Inflammatory macrophage treated with lipopolysaccharide for 1 hour (primary cell): ENCODE measurements at places on chromosomes 13 and 19.
A peak's percentile ranks its signal among the peaks of the same experiment; 100 is the strongest.

DNA sequence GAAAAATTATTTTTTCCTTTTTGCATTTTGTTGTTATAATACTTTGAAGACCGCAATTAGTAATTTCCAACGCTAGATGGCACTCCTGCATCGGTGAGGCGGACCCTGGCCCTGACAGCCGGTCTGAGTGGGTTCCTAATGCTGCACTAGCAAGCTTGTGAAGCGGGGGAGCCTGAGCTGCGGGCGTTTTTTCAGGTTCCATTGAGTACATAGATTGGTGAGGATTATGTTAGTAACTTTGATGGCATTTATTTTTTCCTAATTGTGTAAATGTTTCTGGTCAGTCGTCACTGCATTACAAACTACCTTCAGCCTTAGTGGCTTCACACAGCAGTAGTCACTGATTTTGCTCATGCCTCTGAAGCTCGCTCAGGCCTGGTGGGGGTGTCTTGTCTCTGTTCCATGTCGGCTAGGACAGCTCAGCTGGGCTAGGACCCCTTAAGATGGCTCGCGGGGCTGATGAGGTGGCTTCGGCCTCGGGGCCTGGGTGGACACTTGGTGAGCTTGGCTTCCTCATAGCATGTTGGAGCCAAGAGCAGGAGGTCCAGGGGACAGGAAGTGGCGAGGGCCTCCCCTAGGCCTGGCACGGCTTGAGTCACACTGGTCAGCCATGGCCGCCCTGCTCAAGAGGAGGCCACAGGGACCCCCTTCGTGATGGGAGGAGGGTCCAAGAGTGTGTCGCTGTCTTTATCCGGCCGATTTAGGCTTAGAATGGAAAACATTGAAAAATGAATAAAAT lies 25.0 kb downstream of the ERCC5 start:
- peak; percentile 7 for DNase-seq

- DNase-seq: peak; percentile 86
These were observed 26.8 kb upstream of the UBE2L5 start for GRCh38 chr13:30395192-30396158.

DNA sequence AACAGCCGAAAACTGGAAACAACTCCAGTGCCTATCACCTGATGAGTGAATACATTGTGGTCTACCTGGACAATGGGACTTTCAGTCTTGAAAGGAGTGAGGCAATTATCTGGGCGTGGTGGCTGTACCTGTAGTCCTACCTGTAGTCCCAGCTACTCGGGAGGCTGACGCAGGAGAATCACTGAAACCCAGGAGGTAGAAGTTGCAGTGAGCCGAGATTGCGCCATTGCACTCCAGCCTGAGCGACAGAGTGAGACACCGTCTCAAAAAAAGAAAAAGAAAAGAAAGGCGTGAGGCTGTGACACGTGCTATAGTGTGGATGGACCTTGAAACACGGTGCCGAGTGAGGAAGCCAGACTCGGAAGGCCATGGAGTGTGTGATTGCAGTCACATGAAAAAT lies 4.1 kb upstream of the NTN5 start:
- DNase-seq: no peak

DNA sequence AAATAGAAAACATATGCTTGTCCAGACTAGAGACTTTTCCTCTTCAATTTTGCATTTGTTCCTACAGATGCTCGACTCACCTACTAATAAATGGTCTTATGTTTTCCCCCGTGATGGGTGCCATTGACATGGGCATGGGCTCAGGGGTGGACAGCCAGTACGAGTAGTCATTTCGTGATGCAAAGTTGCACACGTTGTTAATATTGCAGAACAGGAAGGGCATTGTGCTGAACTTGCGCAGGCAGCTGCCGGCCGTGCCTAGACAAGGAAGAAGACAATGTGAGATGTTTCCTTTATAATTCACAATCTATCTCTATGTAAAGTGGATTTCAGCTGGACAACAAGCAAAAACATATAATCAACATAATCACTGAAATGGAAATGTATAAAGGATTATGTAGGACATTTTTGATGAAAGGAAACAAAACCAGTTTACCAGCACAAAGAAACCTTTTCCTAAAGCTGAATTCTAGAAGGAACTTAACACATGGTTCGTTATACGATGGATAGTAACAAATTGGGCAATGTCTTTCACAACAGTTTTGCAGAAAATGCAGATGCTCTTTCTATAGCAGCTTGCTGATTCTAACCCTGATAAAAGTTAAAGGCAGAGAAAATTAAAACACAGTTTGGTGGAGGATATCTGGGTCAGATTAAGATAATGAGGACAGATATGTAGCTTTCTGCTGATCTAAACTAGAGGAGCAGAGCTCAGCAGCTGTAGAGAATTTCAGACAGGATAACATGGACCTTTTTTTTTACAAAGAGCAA lies 145.7 kb downstream of the COL4A1 start:
- peak; percentile 78 for DNase-seq

DNA sequence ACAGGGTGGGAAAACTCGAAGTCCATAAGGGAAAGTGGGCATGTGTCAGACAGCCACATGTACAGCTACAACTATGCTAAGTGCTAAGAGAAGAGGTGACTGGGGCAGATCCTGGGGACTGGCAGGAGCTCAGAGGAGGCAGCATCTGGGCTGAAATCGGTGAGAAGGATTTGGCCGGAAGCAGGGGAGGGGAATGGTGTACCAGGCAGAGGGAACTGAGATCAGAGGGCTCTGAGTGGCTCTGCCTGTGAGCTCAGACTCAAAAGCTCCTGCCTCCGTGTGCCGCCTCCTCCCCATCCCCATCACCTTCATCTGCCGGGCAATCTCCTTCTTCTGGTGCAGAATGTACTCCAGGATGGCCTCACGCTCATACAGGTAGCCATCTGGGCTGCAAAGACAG lies 21.8 kb downstream of the NOSIP start:
- no peak for DNase-seq

GRCh38 chr13:91112201-91112923 lies 235.1 kb upstream of the MIR17HG start:
- DNase-seq: no peak

GRCh38 chr19:19418555-19419260 lies 13.2 kb downstream of the GATAD2A start:
- no peak for DNase-seq

DNA sequence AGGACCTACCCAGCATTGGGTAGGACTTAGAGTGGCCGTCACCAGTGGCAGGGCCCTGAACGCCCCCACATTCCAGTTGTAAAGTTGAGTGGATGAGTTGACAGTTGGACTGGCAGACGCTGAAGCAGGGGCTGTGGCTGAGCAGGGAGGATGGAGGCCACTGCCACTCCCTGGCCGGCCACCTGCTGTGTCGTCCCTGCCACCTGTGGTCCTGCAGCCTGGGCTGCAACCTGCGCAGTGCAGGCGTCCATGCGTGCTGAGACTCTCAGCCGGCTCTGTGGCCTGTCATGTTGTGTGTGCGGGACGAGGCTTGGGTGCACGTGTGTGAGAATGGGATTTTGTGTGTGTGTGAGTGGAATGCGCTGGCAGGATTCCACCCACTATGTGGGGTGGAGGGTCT lies 80.8 kb downstream of the SCGB2B2 start:
- DNase-seq: no peak

GRCh38 chr19:35476149-35476548 lies 14.1 kb downstream of the KRTDAP start:
- no peak for DNase-seq

- DNase-seq: no peak
These were observed 4.3 kb upstream of the SLITRK5 start for GRCh38 chr13:87666831-87667230.

DNA sequence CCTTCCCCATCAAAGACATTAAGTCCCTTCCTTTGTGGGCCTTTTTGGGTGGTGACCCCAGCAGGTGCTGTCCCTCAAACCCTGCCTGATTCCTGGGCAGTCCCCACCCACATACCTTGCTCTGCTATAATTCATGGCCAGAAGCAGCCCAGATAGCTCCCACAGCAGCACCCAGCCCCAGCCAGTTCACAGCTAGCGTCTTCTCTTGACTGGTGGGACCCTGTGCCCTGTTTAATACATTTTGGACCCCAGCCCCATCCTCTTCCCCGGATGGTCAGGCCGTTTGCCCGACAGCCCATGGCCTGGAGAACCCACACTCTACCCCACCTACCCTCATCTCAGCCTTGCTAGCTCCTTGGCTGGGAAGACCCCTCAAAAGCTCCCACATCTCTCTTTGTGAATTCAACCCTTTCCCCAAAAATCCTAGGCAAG lies 2.1 kb downstream of the CCDC106 start:
- no peak for DNase-seq

DNA sequence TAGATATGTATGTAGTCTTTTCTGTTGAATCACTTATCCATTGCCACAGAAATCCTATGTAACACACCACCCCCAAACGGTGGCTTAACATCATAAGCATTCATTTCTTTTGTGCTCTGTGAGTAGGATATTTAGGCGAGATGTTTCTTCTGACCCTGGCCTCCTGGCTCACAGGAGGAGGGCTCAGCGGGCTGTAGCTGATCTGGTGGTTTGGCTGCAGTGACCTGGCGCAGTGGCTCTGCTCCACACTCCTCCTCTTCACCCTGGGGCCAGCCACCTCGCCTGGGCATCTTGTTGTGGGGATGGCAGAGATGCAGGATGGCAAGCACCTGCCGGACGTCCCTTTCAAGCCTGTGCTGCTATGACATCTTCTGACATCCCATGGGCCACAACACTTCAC lies 147.1 kb upstream of the IRS2 start:
- DNase-seq: no peak

- DNase-seq: no peak
These were observed 1024.0 kb upstream of the PCDH9 start for GRCh38 chr13:68254151-68254550.

GRCh38 chr13:67184247-67184646 lies 45.9 kb downstream of the PCDH9 start:
- DNase-seq: no peak

DNA sequence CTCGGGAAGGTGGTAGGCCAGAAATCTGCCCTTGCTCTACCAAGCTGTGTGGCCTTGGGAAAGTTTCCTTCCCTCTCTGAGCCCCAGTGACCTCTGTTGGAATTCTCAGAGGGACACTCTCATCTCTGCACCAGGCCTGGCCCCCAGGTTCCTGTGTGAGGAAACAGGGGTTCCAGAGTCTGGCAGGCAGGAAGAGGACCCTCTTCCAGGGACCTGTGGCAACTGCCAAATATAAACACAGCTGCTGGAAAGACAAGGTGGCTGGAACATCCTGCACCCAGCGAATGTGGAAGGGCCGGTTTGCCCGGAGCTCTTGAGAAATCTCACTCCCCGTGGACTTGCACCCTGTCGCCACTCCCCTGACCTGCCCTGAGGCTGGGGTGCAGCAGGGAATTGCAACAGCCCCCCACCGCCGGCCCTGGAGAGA lies 52.8 kb downstream of the GADD45B start:
- no peak for DNase-seq

- no peak for DNase-seq
These were observed 2.8 kb upstream of the KANK2 start for GRCh38 chr19:11200015-11200574.

DNA sequence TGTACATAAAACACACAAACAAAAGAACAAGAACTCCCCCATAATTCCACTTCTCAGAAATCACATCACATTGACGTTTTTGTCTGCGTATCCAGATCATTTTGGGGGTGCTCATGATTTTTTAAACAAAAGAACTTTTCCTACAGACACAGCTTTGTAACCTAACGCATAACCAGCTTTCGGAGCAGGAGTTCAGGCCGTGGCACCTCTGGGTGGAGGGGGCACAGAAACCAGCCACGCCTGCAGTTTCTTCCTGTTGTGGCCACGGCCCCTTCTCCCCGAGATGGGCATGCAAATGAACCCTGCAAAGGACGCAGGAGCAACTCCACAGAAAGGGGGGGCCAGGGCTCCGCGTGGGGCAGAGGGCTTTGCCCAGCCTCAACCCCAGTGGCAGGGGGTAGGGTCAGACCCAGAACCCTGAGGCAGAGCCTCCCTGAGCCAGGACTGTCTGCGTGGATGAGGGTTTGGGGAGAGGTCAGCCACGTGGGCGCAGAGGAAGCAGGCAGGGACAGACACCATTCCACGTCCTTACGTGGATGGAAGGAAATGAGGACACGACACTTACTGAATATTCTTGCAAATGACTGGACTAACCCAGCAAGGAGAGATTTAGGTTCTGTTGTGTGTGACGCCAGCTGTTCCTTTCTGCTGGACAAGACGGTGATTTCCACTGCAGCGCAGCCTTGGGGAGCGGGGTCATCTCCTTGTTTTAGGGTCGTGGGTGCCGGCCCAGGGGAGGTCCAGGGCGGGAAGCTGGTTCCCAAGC lies 64.4 kb downstream of the RASA3 start:
- DNase-seq: peak; percentile 30

DNA sequence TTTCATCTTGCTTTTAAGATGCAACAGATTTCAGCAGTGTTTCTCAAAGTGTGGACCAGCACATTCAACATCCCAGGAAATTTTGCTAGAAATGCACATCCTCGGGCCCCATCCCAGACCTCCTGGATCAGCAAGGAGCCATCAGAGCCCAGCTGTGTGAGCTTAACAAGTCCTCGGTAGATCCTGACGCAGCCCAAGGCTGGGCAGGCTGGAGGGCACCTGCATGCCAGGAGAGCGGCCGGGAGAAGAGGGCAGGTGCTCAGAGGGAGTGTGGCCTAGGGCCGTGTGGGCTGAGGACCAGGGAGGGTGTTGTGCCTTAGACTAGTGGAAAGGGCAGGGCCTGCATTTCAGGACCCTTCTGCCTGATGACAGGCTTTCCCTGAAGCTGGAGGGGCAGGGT lies 2.2 kb upstream of the MCF2L start:
- DNase-seq: no peak

DNA sequence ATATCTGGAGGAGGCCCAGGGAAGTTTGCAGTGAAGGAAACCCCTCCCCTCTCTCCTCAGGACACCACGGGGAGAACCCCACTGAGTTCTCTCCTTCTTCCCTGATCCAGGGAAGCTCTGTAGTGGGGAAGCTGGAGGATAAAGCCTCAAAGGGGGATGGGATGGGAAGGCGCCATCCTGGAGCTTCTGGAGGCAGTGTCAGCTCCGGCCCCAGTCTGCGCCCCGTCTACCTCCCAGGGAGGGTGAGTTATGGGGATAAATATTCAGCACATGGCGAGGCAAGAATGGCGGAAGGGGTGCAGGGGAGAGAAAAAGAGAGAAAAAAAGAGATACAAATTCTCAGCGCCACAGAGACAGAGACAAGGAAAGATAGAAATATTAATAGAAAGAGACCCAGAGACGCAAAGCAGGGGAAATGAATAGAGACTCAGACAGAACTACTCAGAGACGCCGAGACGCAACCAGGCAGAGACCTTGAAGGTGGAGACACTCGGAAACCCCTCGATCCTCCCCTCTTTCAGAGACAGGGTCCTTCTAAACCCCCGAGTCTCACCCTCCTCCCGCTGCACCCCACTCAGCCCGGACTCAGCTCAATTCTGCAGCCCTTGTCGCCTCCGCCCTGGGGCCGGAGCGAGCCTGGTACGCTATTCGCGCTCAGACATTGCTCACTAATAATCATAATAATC lies 23.6 kb downstream of the OLFM2 start:
- no peak for DNase-seq

DNA sequence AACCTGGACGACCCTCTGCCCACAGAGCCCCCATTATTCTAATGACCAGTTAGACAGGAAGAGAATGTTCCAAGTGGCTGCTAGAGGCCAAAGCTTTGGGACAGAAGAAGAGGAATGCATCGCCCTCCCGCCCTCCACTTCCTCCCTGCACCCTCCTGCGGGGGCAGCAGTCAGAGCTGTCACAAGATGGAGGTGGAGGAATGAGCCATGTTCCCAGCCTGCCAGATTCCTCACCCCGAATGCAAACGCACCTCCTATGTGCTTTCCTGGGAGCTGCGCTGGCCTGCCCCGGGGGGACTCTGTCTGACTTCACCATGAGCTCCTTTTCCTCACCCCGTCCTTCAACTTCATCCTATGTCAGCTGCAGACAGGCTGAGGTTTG lies 1.7 kb downstream of the YJEFN3 start:
- DNase-seq: no peak

GRCh38 chr19:46614114-46614722 lies 10.7 kb downstream of the PTGIR start:
- DNase-seq: peak; percentile 64
